ENCODE measurements at places on chromosomes 2 and 18.

- peak; percentile 20 for DNase-seq
These were observed 93.4 kb downstream of the AKAIN1 start for GRCh38 chr18:5103693-5104092.

DNA sequence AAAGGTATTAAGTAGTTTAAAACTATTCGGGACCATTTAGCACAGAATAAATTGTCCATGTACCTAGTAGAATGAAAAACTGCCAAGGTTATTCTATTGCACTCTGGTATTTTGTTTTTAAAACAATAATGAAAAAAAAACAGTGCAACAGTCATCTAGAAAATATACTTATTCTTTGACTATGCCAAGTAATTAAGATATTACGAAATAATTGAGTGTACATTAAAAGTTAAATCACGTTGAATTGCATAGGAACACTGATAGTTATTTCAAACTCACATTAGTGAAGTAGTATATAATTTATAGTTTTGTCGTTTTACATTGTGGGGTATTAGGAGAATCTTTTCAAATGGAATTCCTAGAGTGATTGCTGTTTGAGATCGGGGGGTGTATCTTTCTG, 20.1 kb downstream of the R3HDM1 start:
- no peak for DNase-seq

DNA sequence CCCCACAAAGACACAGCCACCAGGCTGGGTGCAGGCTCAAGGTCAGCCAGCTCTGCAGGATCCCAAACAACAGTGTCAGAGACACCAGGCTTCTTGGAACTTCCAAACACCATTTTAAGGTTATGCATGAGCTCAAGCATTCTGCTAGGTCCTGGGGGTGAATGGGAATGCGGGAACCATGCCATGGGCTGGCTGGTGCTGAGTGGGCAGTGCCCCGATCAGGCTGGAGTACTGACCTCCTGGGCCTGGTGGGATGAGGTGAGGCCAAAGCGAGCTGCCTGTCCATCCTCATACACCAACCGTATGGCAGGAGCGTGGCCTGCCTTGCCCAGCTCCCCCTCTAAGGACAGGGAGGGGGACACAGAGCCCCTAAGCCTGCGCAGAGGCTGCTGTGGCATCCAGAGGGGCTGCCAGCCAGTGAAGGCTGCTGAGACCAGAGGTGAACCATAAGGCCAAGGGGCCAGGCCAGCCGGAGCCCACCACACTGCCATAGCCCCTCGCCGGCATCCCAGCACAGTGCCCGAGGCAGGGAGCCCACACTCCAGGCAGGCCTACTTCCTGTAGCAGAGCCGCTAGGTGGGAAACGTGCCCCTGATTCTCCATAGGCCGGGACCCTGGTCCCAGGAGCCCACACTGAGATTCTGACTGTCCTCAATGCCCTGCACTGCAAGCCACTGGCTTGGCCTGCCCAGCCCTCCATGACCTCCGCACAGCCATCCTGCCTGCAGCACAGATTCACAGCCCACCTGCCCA, 135.0 kb downstream of the HDAC4 start:
- DNase-seq = no peak

DNA sequence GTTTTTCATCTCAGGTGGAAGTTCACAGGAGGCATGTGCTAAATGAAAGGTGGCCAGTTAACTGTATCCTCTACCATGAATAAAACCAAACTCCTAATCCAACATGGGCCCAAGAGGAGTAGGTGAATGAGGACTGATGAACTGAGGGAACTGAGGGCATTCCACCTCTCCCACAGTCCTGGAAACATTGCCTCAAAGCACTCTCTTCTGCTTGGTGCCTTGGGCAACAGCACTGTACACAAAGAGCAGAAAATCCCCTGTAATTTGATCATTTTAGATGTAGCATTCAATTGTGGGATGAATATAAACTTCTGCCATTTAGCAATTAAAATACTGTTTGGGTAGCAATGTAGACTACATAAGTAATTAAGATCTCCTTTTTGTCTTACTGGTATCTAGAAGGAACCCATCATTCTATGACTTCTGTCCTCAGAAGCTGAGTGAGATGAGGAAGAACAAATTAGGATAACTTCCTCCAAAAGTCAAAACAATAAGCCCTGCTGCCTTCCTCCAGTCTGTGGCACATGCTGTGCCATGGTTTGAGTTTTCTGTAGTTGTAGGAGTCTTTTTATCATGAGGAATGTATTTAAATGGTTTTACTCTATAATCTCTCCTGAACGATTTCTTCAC, 86.7 kb upstream of the ZEB2 start:
- no peak for DNase-seq

DNA sequence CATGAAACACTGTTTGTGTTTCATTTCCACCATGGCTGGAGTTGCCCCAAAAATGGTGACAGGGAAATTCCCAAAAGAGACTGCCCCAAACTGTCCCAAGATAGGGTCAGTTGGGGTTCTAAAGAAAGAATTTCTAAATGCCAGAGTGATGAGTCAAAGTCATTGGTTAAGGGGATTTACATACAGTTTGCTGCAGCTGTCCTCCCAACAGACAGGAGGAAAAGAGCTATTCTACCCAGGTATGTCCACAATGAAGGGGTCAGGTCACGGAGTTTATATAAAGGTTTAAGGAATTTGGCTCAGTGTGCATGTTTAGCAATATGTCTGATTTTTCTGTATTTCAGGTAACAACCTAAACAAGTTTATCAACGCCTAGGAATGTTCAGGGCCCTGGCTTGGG, 344.1 kb downstream of the TDRD15 start:
- DNase-seq = no peak

DNA sequence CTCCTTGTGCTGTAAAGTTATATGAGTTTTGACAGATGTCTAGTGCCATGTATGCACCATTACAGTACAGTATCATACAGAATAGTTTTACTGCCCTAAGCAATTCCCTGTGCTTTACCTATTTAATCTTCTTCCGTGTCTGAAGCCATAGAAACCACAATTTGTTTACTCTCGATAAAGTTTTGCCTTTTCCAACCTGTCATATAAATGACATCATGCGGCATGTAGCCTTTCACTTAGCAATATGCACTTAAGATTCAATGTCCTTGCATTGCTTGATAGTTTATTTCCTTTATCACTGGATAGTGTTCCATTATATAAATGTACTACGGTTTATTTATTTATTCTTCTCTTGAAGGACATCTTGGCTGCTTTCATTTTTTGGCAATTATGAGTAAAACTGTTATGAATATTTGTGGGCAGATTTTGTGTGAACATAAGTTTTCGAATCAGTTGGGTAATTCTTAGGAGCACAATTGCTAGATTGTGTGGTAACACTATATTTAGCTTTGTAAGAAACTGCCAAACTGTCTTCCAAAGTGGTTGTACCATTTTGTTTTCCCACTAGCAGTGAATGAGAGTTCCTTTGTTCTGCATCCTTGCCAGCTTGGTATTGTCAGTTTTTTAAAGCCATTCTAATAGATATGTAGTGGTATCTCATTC, 136.8 kb upstream of the MAP3K20 start:
- no peak for DNase-seq

DNA sequence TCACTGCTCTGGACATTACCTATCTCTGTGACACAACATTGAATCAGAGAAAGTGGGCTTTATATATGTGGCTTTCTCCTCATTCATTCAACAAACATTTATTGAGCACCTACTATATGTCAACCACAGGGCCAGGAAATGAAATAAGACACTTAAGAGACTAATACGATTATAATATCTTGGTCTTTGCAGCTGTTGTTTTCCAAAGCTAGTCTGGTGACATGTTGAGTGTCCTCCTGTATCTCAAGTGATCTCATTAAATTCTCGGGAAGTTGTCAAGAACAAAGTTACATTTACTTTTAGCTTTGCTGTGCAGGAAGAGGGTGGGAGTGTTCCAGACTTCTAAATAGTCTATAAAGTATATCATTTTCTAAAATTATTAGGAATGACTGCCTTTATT, 164.6 kb upstream of the SP5 start:
- no peak for DNase-seq

DNA sequence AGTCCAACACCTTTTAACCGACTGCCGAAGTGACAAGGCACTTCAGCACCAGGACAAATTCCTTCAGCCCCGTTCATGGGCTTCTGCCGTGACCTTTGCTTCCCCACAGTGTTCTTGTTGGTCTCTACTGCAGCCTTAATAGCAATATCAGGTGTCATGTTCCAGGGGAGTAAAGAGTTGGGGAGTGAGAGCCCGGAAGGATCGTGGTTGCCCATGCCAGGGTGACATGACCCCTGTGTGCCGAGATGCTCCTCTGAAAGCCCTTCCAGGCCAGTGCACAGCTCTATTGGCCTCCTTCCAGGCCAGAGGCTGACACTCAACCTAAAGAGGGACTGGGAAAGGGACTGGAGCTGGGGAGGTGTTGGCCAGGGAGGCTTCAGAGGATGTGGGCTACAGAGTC, 279.2 kb downstream of the CYRIA start:
- no peak for DNase-seq

- no peak for DNase-seq
These were observed 70.2 kb upstream of the TEX51 start for GRCh38 chr2:126828491-126828890.

- no peak for DNase-seq
These were observed 693.1 kb downstream of the DCC start for GRCh38 chr18:53033128-53033527.

DNA sequence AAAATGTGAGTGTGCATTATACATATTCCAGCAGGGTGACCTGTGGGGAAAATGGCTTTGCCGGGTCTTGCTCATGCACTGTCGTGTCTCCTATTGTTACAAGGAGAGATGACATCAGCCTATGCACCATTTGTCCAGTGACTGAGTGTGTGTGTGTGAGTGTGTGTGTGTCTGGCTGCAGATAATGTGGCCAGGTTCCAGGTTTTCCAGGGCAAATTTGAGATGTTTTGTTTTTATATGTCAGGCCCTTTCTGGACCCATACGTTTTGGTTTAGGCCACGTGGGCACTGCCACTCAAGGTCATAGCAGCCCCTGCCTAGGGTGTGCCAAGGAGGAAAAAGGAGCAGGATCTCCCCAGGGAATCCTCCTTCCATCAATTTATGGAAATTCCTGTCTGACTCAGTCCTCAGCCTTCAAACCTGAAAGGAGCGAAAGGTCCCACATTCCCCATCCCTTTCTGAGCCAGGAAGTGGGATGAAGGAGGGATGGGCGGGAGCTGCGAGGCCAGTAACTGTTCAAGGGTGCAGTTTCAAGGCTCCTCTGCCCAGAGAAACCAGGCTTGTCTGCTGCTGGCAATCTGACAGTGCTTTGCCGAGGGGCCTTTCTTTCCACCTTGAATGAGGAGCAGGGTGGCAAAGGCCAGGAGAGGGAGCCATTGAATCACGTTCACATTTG, 93.0 kb upstream of the SMAD2 start:
- peak; percentile 44 for DNase-seq

GRCh38 chr2:10741139-10741538, 19.7 kb downstream of the ATP6V1C2 start:
- no peak for DNase-seq

GRCh38 chr2:70233926-70234325, 14.5 kb downstream of the TIA1 start:
- DNase-seq = no peak

DNA sequence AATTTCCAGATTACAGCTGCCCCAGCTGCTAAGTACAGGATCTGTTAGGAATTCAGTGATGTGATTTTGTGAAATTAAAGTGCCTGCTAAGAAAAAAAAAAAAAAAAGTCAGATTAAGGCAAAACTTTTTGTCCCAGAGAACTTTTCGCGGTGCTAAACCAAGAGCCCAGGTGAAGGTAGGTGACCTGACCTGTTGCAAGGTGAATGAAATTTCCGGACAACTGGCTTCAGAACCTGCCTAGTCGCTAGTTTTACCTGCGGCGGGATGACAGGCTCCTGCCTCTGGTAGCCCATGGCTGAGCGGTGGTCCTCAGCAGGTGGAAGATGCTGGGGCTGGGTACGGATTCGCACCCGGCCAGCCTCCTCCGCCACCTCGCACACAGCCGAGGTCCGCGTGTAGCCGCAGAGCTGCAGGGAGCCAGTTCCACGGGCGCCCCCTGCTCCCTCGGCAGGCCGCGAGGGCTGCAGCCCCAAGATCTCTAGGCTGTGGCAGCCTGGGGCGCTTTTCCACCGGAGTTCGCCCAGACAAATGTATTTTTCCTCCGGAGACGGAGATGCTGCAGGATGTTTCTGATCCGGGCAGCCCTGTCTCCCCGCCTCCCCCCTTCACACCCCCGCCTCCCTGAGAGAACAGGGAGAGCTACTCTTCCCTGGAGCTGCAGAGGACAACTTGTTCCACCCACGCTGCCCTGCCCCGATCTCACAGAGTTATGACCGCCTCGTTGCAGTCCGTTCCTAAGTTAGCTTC, at the start of gene SLC38A11:
SLC38A11 (minus strand) TSS at position 572 of the 748 bp plus-strand sequence; CDS start at position 294, 278 bp downstream.
- no peak for DNase-seq

- DNase-seq = no peak
These were observed 274.7 kb upstream of the SIX2 start for GRCh38 chr2:45283764-45284620.

- no peak for DNase-seq
These were observed 3.2 kb upstream of the NEMP2 start for GRCh38 chr2:190537765-190538164.

DNA sequence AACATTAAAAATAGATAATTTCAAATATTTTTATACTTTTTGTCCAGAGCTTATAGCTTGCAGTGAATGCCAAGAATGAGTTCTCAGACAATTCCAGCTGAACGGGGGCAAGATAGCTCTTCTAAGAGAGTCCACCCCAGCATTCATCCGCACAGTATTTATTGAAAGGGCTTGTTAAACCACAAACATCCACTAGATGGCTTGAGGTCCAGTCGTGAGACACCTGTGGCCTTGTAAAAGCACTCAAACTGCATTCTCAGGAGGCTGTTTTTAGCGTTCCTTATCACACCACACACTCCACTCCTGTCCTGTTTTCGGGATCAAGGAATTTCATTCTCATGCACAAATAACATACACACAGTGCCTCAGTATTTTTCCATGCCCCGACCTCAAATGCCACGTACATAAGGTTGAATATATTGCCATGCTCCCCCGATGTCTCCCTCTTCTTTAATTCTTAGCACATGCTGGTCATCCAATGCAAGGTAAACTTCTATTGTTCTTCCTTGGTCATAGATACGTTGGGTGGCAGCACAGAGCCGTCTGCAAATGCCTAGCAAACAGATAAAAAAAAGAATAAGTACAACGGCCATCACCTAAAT, 47.4 kb downstream of the DNAJC10 start:
- DNase-seq = peak; percentile 24

DNA sequence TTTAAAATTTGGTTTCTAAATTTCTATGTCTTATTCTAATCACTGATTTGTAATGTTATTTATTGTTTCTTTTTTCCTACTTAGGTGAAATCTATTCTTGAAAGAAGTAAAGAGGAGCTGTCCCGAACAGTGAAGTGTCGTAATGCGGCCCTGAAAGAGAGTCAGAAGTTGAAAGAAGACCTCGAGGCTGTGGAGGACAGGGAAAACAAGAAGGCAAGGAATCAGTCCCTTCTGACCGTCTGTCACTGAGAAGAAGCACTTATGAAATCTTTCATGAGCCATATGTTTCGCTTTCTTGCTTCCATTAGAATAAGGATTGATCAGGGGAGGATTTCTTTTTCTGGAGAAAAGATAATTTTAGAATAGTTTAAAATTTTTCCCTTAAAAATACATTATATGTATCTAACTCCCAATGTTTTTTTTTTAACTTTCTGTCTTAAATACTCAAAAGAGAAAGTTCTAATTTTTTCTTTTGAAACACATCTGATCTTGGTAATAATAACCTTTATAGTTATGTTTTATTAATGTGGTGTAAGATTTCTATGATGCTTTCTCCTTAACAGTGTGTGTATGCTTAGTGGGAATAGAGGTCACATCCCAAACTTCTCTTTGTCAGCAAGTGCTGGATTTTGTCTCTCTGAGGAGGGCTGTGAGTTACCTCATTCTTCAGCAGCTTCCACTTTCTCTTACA, 79.0 kb downstream of the CCDC150 start:
- no peak for DNase-seq

GRCh38 chr2:131590896-131591295, 63.2 kb downstream of the CCDC74A start:
- no peak for DNase-seq

- no peak for DNase-seq
These were observed 33.1 kb downstream of the MEX3C start for GRCh38 chr18:51164342-51164741.

Data from K562 (cell line).